Activated CD4-positive, alpha-beta T cell treated with anti-CD3 and anti-CD28 coated beads for 36 hours (primary cell): ENCODE measurements at places on chromosomes 12 and 14. TPM values are rescaled to one million over a fixed set of nuclear protein-coding genes. Genes with fewer than 3 reads are reported as not detected.
A peak's percentile ranks its signal among the peaks of the same experiment; 100 is the strongest.

DNA sequence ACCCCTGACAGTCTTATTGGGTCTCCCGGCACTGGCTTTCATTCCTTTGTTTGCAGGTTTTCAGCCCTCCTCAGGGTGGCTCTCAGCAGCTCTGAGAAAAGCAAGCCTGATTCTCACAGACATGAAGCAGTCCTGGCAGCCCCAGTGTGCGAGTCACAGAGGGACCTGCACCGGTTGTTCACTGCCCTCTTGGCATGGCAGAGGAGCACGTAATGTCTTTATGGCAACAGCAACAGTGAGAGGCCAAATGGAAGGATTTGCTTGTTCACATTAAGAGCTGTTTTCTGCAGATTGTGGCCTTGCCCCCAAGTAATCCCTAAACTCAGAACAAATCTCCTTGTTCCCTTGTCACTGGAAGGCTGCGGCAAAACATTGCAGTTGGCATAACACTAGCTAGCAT is 3.4 kb downstream of the KCNA5 start:
- no peak for DNase-seq

GRCh38 chr12:98329589-98329988 is 185.8 kb upstream of the TMPO start:
- DNase-seq = no peak

- DNase-seq = no peak
These were observed 2.5 kb downstream of the DUSP6 start for GRCh38 chr12:89349814-89350213.

DNA sequence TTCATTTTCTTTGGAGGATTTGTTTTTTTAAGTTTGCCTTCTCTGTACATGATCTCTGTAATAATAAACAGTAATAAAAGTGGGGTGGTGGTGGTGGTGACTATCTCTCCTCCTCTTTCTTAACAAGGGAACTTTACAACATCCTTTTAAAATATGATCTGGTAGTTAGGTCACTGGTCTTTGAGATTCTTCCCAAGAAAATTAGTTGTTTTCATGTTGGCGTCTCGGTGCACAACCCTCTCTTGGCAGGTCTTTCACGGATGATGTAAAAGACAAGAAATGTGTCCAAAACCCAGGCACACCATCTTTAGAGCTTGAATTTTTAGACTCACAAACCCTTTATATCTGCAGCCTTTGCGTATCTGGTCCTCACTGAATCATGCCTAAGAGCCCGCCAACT is 488.5 kb upstream of the TBX3 start:
- DNase-seq = no peak

DNA sequence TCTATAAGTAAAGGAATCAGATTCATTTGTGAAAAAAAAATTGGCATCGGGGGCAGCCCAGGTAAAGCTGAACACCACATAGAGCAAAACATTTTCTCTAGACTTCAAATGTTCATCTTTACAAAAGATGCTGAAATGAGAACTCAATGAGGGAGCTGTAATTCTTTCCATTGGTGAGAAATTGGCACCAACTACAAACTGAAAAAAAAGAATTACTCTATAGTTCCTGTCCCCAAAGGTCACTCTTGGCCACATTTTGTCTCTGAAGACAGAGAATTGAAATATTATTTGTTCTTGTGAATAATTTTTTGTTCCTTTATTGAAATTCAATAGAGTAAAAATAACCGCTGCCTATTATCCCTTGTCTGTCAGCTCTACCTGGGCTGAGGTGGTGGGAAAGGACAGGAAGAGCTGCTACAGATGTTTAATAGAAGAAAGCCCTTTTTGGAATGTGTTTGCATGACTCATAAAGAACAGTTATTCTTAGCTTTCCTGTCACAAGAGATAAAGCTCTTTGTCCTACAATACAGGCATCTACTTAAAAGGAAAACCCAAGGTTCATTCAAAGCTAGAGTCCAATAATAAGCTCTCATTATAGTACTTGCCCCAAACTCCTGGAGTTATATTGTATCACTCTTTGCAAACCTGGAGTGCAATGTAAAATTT is 380.1 kb upstream of the KITLG start:
- DNase-seq = no peak

DNA sequence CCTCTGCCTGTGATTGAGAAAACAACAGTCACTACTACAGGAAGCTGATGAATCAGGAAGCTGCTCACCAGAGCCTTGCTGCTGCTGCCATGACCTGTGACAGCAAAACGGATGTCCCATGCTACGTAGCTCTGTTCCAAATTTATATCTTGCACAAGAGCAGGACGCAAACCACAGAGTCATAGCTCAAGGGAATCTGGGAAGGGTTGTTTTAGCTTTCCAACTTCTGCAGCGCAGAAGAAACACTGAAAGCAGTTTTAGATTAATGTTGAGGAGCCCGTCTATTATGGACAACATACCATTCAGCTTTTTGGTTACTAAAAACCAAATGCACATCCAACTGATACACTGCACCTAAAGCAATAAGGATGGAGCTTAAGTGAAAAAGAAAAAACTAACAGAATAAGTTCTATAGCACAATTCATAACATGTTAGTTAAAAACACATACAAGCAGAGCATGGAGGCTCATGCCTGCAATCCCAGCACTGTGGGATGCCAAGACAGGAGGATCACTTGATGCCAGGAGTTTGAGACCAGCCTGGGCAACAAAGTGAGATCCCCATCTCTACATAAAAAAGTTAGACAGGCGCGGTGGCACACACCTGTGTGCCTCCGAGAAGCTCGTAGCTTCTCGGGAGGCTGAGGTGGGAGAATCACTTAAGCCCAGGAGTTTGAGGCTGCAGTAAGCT is 1.7 kb upstream of the ANKRD33 start:
- peak; percentile 70 for DNase-seq

DNA sequence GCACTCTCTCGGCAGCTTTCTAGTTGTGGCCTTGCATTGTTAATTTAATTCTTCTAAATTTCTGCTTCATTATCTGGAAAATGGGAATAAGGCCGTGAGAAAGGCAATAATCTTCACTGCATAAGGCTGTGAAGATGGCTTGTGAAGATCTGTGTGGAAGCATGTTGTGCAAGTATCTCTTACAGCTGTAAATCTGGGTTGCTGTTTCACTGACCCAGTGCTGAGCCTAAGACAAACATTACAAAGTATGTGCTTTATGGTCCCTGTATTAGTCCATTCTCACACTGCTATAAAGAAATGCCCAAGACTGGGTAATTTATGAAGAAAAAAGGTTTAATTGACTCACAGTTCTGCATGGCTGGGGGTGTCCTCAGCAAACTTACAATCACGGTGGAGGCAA is 101.0 kb upstream of the PTPRR start:
- DNase-seq = no peak

DNA sequence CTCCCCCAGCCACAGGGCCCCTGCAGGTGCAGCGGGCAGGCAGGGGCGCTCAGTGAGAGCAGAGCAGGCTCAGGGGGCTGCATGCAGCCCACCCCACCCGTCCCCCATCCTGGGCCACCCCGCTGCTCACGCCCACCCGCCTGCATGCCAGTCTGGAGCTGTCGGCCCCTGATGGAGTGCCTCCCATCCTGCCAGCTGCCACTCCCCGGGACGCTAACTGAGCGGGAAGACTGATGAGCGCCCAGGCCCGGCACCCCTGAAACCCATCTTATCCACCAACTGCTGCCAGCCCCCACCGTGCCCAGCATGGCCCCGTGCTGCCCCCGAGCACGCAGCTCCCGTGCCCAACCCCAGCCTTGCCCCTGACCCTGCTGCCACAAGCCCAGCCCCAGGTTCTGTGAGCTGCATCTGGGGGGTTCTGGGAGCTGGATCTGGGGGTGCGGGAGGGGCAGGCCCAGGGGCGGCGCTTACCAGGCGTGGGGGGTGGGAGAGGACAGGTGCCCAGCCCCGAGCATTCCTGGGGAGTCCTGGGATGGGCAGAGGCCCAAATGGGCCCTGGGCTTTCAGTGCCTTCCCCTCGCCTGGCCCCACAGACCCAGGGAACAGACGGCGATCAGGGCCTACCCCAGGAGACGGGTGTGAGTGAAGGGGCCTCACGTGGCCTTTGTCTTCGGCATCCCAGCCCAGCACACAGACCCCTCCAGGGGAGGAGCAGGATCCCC is 13.3 kb downstream of the AKT1 start:
- DNase-seq = no peak

- no peak for DNase-seq
These were observed 3.9 kb downstream of the ANO4 start for GRCh38 chr12:100798286-100799160.

- peak; percentile 81 for DNase-seq
These were observed 788 bp downstream of the DDHD1 start for GRCh38 chr14:53152184-53152886.

DNA sequence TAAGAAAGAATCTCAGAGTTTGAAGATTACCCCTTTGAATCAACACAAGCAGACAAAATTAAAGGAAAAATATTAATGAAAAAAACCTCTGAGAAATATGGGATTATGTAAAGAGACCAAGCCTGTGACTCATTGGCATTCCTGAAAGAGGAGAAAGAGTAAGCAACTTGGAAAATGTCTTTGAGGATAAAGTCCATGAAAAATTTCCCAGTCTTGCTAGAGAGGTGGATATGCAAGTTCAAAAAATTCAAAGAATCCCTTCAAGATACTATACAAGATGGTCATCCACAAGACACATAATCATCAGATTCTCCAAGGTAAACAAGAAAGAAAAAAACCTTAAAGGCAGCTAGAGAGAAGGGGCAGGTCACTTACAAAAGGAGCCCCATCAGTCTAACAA is 13.3 kb downstream of the SLCO1B1 start:
- no peak for DNase-seq

DNA sequence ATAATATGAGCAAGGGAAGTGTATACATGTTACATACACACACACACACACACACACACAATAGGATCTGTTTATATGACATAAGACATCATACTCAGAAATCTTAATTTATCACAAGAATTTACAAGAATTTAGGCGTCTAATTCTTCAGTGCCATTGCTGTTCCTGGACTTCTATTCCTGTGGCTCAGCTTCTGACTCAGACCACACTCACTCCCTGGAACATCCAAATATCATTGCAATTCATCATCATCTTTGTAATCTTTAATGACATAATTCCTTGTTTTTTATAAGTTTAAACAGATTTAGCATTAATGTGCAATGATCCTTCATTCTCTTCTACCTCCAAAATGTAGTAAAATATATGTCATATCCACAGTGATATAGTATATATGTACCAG is 544.2 kb downstream of the FOXG1 start:
- DNase-seq = no peak

DNA sequence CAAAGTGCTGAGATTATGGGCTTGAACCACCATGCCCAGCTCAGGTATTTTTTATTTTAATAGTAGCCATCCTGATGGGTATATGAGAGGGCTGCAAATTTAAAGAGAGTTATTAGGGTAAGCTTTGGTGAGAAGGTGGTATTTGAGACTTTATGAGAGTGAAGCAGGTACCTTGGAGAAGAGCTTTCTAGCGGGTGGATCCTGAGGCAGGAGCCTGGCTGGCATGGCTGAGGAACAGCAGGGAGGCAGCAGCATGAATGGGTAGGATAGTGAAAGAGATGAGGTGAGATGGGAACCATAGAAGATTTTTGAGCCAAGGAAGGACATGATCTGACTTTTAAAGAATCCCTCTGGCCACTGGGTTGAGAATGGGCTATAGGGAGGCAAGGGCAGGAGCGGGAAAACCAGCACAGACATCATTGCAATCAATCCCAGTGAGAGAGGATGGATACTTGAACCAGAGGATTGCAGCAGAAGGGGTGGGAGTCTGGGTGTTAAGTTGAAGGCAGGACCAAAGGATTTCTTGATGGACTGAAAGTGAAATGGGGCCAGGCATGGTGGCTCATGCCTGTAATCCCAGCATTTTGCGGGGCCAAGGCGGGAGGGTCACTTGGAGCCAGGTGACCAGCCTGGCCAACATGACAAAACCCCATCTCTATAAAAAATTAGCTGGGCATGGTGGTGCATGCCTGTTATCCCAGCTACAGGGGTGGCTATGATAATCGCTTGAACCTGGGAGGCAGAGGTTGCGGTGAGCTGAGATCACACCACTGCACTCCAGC is 5.7 kb downstream of the SVOP start:
- DNase-seq = no peak

- no peak for DNase-seq
These were observed 10.3 kb upstream of the SERPINA3 start for GRCh38 chr14:94601884-94602391.

- no peak for DNase-seq
These were observed 44.5 kb downstream of the ASCL4 start for GRCh38 chr12:107818984-107819383.

- no peak for DNase-seq
These were observed 93.4 kb downstream of the C12orf75 start for GRCh38 chr12:105423921-105424320.

- peak; percentile 34 for DNase-seq
These were observed 35.7 kb downstream of the IQSEC3 start for GRCh38 chr12:101969-102878.

GRCh38 chr12:51482929-51483697 is 58.5 kb downstream of the SLC4A8 start:
- peak; percentile 58 for DNase-seq

GRCh38 chr14:51668870-51669269 is 17.2 kb downstream of the FRMD6 start:
- no peak for DNase-seq

GRCh38 chr14:103118018-103118662 is 5.1 kb upstream of the TNFAIP2 start:
- no peak for DNase-seq

DNA sequence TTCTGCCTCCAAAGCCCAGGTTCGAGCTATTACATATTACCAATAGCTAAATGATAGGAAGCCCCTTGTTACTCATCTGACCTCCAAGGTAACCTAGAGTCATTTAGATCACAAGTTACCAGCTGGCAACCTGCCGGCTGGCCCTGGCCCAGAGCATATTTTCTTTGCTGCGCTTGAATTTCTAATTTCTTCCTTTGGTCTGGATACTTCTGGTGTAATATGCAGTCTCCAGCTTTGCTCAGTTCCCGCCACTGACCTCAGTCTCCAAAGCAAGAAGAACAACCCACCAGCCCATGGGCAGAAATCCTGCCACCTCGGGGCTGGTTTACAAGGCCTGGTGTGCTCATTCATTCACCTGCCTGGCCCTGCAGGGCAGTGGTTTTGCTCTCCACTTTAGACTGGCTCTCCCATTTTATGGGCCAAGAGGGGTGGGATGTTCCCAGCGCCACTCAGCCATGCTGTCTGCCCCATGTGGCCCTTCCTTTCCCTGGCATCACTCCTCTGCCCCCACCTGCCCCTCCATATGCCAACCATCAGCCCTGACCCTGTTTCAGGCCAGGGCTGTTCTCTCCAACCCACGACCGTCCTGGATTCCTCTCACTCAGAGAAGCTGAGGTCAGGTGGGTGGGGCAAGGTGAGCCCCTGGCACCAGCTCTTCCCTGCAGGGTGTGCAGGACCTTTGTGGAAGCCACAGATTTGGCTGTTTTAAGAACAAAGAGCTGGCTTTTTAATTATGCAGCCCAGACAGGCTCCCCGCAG is 76.0 kb downstream of the PRIMA1 start:
- DNase-seq = no peak

The TAS2R42 gene
- total RNA-seq = not detected

The ALG10 gene
- total RNA-seq = 25.1 TPM

The GPR132 gene
- 35.4 TPM for total RNA-seq

The NKX2-1 gene
- not detected for total RNA-seq

The KLHL33 gene
- 0.09 TPM for total RNA-seq

The SRRM4 gene
- not detected for total RNA-seq

The CYP27B1 gene
- 6.8 TPM for total RNA-seq

The ASCL1 gene
- total RNA-seq = not detected

The AMHR2 gene
- total RNA-seq = not detected

The CEP170B gene
- 3.9 TPM for total RNA-seq

The TTC9 gene
- 6.4 TPM for total RNA-seq

The SLCO1B1 gene
- not detected for total RNA-seq
